Left ventricle myocardium inferior (tissue), 1 donor: ENCODE measurements at places on chromosomes 3 and 15. TPM values are rescaled to one million over a fixed set of nuclear protein-coding genes. Genes with fewer than 3 reads are reported as not detected.

The ADAMTSL3 gene
- total RNA-seq: 11.9 TPM

The C2CD4A gene
- not detected for total RNA-seq

The SERINC4 gene
- total RNA-seq: 0.44 TPM

The MME gene
- total RNA-seq: 2.8 TPM

The CYP8B1 gene
- total RNA-seq: not detected

The RYK gene
- 32.3 TPM for total RNA-seq

The ERICH6 gene
- total RNA-seq: 0.55 TPM

The MGA gene
- 29.6 TPM for total RNA-seq

The FBLN2 gene
- total RNA-seq: 56.7 TPM
